ENCODE measurements at places on chromosomes 4 and X.

- DNase-seq: peak; percentile 18
Observed at GRCh38 chrX:16603822-16604221, 46.1 kb upstream of the S100G start.

GRCh38 chr4:53924333-53925049 lies 139.9 kb downstream of the CHIC2 start:
- no peak for DNase-seq

DNA sequence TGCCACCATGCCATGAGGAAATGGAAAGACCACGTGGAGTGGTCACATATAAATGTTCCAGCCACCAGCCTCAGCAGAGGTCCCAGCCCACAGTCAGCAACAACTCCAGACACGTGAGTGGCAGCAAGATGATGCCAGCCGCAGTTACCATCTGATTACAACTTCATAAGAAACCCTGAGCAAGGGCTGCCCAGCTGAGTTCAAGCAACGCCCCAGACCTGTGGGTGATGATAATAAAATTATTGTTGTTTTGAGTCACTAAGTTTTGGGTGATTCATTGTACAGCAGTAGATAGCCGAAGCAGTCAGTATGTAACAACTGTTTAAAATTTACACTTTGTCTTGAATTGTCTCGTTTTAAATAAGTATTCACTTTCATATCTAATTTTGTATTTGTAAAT lies 5.8 kb upstream of the CCNG2 start:
- DNase-seq: no peak

DNA sequence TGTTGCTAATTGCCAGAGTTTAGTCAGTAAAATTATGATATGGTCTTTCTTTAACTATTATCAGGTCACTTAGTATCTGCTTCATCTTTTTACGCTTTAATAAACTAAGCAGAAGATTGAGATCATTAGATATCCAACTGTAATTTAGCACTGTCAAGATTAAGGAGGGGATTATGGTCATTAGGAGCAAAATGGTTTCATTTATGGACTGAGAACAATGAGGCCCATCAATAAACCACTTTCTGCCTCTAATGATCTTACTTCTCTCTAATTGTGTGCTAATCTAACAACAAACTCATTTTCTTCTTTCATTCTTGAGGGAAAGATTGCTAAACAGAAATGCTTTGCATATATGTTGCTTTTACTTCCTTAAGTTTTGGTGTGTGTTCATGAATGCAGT lies 340.4 kb downstream of the RPA4 start:
- no peak for DNase-seq

DNA sequence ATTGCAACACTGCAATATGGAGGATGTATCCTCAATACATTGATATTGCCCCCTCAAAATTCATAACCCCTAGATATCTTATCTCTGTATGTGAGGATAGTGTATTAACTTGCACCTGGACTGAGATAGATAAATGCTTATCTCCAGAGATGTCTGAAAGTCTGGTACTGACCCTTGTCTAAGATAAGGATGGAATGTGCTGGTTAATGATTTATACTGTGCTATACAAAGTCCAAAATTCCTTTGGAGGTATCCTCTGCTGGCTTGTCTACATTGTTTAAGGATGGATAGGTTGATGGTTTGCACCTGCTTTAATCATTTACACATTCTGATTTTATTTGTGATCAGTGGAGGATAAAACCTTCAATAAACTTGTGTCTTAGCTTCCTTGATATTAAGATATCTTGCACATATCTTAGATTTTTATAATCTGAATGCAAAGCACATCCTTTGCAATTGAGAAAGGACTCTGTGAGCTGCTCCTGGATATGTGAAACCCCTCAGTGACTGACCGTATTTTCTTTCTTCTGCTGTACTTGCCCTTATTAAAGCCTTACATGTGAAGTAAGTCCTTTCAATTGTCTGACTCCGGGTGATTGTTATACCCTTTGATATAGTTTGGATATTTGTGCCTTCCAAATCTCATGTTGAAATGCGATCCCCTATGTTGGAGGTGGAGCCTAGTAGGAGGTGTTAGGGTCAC lies 430.3 kb upstream of the MAOA start:
- no peak for DNase-seq

- no peak for DNase-seq
Observed at GRCh38 chr4:151922306-151922705, 161.5 kb upstream of the GATB start.

- no peak for DNase-seq
Observed at GRCh38 chr4:54089875-54090274, 10.1 kb upstream of the GSX2 start.

DNA sequence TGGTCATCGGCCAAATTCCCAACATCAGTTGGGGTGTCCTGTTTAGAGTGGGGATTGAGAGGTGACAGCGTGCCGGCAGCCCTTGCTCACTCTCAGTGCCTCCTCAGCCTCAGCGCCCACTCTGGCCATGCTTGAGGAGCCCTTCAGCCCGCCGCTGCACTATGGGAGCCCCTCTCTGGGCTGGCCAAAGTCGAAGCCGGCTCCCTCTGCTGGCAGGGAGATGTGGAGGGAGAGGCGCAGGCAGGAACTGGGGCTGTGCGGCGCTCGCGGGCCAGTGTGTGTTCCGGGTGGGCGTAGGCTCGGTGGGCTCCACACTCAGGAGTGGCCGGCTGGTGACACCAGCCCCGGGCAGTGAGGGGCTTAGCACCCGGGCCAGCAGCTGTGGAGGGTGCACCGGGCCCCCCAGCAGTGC lies 7.1 kb upstream of the CENPU start:
- DNase-seq: no peak

DNA sequence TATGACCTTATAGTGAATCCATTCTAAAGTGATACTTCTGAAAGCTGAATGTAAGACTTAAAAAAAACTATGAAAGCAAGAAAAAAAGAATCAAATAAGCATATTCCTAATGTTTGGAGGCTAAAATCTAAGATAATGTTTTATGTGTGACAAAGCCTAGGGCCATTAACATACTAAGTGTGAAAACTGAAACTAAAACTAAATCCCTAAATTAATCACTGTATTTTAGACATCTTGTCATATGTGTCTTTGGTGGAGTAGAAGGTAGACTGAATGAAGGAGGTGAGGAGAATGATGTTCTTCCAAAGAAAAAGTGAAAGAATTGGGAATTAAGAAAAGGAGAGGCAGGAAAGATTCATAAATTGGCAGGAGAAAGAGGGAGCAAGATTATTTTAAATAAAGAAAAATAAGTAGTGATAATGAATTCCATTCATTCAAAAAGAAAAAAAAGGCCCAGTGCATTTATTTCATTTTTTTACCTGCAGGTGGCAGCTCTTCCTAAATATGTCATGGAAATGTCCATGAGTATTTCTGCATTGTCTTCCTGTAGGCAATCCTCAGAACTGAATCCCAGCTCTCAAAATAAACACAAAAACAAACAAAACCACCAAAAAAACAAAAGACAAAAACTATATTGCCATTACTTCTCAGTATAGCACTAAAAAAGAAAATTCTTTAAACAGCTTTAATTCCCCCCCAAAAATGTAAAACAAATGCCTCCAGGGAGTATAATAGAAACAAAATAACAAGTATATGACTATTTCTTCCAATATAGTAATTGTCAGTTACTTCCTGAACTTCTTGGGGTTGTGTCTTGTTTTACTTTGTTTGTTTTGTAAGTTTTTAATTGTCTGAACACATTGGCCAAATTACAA lies 17.0 kb upstream of the AP1AR start:
- peak; percentile 44 for DNase-seq

GRCh38 chr4:151951671-151952050 lies 190.9 kb upstream of the GATB start:
- DNase-seq: no peak

- DNase-seq: no peak
Observed at GRCh38 chr4:147617841-147618691, 869 bp downstream of the TMEM184C start.

DNA sequence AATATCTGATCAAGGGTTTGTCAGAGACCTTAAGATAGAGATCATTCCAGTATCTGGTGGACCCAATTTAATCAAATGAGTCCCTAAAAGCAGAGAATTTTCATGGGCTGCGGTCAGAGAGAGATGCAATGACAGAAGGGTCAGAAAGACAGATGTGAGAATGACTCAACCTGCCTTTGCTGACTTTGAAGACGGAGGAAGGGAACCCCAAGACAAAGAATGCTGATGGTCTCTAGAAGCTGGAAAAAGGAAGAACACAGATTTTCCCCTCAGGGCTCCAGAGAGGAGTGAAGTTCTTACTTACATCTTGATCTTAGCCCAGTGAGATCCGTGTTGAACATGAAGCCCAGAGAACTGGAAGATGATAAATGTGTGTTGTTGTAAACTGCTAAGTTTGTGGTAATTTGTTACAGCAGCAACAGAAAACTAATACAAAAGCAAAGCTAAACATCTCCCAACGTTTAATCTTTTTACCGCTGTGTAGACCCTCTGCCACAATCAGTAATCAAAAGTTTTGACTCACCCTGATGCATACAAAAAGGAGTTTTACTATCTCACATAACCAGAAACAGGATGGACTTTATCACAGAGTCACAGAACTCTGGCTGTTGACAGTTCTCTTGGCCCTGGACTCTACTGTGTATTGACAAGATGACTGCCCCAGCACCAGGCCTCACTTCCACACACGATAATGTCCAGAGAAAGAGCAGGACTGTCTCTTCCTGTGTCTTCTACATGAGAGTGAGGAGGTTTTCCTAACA lies 70.2 kb upstream of the MAGEB2 start:
- peak; percentile 8 for DNase-seq

GRCh38 chrX:29797156-29797555 lies 418.2 kb upstream of the MAGEB2 start:
- DNase-seq: no peak

- DNase-seq: no peak
Observed at GRCh38 chr4:169335331-169335730, 64.6 kb upstream of the SH3RF1 start.

GRCh38 chr4:73080789-73081188 lies 11.3 kb upstream of the COX18 start:
- no peak for DNase-seq

GRCh38 chr4:20418861-20419451 lies 167.3 kb downstream of the SLIT2 start:
- DNase-seq: peak; percentile 70

- no peak for DNase-seq
Observed at GRCh38 chr4:7487502-7487901, 52.8 kb upstream of the PSAPL1 start.

DNA sequence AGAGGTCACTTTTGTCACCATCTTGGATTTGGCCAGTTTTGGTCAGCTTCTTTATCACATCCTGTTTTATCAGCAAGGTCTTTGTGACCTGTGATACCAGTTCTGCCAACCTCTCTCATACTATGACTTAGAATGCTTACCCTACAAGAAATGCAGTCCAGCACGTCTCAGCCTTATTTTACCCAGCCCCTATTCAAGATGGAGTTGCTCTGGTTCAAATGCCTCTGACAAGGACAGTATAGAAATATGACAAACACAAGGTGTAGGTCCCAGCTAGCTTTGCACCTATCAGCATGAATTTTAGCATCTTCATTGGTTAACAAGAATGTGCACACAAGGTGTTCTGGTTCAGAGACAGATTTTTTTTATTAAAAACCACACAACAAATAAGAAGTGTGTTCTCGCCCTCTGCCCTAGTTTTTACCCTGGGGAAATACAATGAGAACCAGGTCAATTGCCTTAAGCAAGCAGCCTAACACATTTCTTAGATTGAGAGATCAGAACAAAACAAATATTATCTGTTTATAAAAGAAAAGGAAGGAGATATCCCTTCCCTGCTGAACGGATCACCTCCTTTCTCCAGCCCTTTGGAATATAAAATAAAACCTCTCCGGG lies 962.3 kb upstream of the PRKX start:
- no peak for DNase-seq

DNA sequence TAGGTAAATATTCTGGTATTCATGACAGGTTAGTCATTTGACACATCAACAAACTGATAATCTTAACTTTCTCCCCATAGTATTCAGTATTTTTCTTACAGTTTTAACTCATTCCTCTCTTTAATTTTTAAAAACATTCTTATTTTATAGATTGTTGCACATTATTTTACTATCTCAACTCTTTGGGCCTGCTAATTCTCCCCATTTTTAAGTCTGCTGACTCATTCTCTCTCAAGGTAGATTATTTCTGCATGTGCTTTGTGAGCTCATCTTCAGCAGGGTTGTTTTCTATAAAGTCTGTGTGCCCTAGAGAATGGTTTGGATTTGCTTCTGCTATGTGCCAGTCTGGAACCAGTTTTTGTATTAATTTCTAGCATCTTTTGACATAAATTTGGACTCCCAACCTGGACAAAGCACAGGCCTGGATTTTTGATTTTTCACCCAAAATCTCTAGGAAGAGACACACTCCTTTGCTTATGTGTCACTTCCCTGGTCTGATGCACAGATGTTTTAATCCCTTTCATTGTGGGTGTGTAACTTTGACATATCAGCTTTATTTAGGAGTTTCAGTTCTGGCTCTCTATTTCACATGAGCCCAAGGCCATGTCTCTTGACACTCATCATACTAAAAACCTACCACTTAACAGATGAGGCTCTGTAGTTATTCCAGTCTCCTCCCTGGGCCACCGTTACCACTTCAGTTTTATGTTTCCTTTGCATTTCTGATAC lies 194.3 kb upstream of the PGRMC2 start:
- no peak for DNase-seq

DNA sequence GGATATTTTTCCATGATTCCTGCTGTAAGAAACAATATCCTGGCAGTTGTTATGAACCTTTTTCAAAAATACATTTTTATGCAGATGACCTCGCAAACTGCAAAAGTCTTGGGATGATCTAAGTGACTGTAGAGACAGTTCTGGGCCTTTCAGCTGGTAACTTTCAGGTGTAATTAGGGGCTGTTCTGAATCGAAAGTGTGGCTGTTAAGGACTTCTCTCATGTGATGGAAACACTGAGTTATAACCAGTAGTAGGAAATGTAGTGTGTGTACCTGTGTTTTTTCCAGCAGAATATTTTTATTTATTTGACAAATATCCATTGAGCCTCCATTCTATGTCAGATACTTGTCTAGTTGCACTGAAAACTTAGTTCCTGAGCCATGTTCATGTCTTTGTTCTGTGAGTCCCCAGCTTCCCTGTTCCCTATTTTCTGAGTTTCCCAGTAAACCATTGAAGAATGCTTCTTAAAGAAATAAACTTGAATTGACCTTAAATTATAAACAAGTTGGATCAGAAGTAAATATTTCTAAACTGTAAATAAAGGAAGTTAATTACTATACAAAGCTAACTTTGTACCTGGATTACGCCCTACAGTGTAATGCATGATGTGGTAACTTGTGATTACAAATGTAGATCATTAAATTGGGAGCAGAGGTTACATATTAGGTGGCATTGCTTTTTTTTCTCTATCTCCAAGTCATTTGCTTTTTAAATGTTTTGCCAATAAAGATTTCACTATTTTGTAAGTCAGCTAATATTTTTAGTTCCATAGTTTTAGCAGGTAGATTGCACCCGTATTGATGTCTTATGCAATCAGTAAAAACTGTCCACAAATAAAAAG lies 33.7 kb upstream of the HPGD start:
- DNase-seq: no peak

DNA sequence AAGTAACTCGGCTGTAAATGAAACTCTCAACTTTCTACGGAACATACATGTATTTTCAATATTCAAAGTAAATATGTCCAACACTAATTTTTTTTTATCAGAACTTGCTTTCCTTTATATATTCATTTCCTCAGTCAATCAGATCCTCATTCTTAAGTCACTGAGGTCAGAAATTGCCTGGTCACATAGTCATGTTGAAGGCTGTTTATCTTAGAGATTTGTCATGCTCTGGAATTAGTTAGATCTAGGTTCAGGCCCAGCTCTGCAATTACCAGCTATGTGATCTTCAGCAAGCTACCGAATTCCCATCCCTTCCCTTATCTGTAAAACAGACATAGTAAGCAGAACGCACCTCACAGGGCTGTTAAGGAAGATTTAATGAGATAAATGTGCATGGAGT lies 228.8 kb downstream of the SPCS3 start:
- no peak for DNase-seq
